Chondrocyte (in vitro differentiated cells): ENCODE measurements at places on chromosomes 2 and 18. TPM values are rescaled to one million over a fixed set of nuclear protein-coding genes. Genes with fewer than 3 reads are reported as not detected.

DNA sequence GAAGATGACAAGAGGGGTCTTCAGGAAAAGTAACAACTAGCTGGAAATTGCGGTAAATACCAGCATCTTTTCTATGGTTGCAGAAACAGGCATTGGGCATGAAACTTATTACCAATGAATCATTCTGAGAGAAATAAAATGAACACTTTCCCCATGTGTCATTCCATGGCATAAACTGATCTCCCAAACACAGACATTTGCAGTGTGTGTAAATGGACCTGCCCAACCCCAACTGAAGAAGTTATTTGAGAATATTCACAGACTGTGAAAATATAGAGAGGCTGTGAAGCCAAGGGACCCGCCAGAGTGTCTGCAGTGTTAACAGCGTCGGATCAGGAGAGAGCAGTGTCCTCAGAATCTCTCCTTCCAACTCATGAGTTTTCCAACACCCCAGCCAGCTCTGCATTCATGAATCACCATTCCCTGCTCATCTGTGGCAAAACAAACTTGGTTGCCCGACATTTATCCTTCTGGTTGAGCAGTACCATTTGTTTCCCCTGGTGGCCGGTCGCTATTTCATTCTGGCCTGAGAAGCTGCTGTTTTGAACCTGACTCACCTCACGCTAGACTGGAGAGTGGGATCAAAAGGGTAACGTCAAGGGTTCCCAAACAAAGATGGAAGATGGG, 238.4 kb downstream of the PID1 start:
- H3K4me3 ChIP-seq: no peak overlapping the region
- DNase-seq: no peak
- H3K4me1 ChIP-seq: no peaks in the 10 kb centered on the region
- H3K36me3 ChIP-seq: no peaks in the 10 kb centered on the region

- H3K4me3 ChIP-seq: no peak overlapping the region
- H3K36me3 ChIP-seq: no peaks in the 10 kb centered on the region
- DNase-seq: no peak
- no peaks in the 10 kb centered on the region for H3K27me3 ChIP-seq
These were observed 106.9 kb downstream of the COL4A4 start for GRCh38 chr2:227057060-227057459.

DNA sequence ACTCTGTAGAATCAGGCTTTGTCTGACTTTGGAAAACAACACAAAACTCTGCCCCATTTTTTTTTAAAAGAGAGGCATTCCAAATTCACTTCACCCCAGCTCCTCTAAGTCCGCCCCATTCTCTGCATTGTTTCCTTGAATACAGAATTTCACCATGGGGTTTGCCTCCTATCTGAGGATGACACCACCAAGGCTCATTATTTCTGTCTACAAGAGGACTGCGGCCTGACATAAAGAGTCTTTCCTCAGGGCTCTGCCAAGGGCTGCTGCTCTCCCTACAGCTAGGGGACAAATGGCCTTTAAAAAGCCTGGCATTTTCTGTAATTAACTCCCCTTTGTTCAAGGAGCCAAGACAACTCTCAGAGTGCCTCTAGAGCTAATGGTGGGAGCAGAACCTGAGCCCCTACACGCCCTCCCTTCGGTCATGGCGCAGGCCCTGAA, 4.6 kb downstream of the CHST10 start:
- H3K36me3 ChIP-seq: peaks cover 2% of the 10 kb centered on the region
- H3K27me3 ChIP-seq: no peaks in the 10 kb centered on the region
- H3K27ac ChIP-seq: no peak overlapping the region
- H3K4me1 ChIP-seq: peaks cover 21% of the 10 kb centered on the region

- H3K4me3 ChIP-seq: no peak overlapping the region
- peaks cover 5% of the 10 kb centered on the region for H3K27me3 ChIP-seq
- H3K36me3 ChIP-seq: no peaks in the 10 kb centered on the region
- H3K27ac ChIP-seq: no peak overlapping the region
These were observed 16.3 kb upstream of the ARHGEF4 start for GRCh38 chr2:130820279-130820861.

Gene FTCDNL1
- total RNA-seq: 0.34 to 1.2 TPM (median 0.65 TPM) in 3 replicates

Gene UGT1A4
- total RNA-seq: not detected in 3 replicates

Gene GLI2
- 31.1 to 37.0 TPM (median 36.0 TPM) in 3 replicates for total RNA-seq
